ENCODE measurements at places on chromosomes 12 and 14.

DNA sequence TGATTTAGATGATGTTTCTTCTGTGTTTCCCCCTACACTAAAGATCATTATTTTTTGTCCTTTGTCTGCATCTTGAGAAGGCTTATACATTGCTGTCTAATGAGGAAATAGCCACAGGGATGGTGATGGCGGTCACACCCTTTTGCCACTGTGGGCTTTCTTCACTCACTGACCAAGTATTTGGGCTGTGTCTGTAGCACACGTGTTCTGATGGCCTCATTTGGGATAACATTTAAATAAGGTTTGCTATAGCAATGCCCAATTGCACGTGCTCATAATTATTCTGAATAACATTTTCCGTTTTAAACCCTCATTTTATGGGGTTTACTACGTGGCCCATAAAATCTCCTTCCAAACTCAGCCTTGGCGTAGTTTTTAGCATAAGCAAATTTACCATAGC, 230.3 kb upstream of the PRICKLE1 start:
- no peak for DNase-seq

GRCh38 chr12:131860472-131861260, 32.5 kb downstream of the MMP17 start:
- no peak for DNase-seq

- no peak for DNase-seq
Measured at GRCh38 chr12:90410962-90411361, 544.0 kb downstream of the CCER1 start.

DNA sequence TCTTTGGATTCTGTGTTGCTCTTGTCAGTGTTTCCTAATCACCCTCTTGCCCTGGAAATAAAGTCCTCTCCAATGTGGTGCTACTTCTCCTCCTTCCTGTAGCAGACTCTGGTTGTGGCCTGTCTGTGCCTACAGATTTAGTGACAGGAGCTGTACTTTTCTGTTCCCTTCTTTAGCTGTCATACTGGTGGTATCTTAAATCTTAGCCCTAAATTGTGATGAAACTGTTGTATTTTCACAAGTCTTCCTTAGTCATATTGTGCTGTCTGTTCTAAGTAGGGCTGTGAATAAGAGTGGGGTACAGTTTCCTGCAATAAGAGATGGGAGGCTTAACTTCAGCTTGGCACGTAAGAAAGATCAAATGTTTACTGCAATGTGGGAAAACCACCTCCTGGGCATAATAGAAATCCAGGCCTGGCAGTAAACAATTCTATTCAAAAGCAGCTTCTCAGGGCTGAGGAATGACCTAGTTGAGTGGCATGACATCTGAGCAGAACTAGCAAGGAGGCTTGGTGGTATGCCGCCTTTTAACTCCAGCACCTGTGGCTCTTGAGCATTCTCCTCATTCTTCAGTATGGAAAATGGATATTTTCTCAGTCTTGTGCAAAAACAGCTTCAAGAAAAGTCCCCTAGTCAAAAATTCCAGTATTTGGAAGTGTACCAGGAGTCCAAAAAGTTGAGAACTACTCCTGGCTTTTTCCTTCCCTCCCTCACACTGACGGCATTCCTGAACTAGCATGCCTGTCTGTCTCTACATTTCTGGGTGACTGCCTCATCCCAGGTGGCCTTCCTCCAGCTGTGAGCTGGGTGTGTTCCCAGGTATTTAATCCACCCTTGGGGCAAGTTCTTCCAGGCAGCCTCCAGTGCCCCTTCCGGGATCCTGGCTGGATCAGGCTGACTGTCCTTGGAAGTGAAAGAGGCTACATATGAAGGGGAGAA, 19.5 kb downstream of the ANO6 start:
- no peak for DNase-seq

- DNase-seq, result no peak
Measured at GRCh38 chr12:63869656-63870055, 25.2 kb downstream of the SRGAP1 start.

DNA sequence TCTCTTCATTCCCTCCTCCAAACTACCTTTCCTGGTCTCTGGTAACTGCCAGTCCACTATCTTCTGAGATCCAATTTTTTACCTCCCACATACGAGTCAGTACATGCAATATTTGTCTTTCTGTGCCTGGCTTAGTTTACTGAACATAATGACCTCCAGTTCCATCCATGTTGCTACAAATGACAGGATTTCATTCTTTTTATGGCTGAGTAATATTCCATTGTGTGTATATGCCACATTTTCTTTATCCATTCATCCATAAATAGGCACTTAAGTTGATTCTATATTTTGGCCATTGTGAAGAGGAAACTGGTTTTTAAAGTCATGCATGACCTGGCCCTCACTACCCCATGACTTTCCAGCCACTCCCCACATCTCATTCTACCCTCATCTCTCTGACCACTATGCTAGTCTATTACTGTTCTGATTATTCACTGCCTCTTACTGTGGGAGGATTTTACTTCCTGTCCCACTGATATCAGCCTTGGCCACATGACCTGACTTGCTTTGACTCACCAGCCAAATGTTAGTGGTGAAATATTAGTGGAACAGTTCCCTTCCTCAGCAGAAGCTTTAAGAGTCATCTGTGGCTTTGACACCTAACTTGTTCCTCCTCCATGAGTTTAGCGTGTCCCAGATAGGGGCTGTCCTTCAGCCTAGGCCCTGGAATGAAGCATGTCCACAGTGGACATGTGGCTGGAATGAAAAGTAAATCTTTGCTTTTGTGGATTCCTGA, 52.2 kb downstream of the GOLGA5 start:
- peak; percentile 62 for DNase-seq

- DNase-seq, result no peak
Measured at GRCh38 chr14:102544747-102545460, 35.3 kb upstream of the ANKRD9 start.

GRCh38 chr12:54131641-54132280, 57.0 kb downstream of the SMUG1 start:
- no peak for DNase-seq

DNA sequence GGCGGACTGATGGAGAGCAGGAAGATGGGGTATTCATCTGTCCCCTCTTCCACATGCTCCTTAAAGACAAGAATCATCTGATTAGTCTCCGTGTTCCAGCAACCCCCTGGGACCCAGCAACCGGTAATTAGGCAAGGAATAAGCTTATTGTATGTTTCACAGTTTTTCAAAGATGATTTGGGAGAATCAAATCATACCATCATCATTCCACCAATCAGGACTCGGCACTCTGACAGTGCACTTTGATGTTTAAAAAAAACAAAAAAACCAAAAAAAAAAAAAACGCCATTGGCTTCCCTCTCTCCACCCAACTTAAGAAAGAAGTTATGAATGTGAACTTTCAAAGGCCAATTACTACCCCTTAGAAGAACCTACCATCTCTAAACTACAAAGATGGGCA, 1.3 kb upstream of the DYNC1H1 start:
- DNase-seq, result no peak

- no peak for DNase-seq
Measured at GRCh38 chr14:64998455-64998931, 11.8 kb downstream of the FNTB start.

GRCh38 chr12:95763809-95764253, 26.7 kb downstream of the NTN4 start:
- no peak for DNase-seq

GRCh38 chr12:104282109-104282508, 21.4 kb upstream of the EID3 start:
- DNase-seq, result no peak

- DNase-seq, result no peak
Measured at GRCh38 chr14:51335961-51336723, 96.1 kb downstream of the TMX1 start.

DNA sequence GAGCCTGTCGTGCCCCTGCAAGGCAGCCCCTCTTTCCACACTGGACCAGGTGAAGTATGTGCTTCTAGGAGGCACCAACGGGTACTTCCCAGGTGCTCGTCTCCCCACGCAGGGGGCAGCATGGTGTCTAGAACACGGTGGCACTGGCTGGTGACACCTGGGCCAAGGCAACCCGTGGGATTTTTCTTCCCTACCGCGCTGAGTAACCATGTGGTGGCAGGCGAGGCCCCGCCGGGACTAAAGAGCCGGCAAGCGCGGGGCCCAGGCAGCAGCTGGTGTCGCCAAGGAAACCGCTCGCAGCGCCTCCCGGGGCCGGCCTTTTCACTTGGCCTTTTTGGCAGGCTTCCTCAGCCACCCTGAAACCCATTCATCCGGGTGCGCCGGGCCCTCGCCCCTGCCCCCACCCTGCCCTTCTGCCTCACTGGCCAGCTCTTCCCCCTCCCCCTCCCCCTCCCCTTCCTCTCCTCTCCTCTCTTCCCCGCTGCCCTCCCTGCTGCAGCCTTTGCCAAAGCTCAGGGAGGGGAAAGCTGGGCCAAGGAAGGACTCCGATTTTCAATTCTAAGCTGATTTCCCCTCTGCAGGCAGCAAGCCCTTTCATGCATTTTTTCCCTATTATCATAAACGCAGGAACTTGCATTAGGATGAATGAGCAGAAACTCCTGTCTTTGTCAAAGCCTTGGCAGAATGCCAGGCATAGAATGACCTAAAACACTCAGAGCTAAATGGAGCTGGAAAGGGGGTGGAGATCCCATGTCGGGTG, 81.2 kb downstream of the IRF2BPL start:
- peak; percentile 56 for DNase-seq

GRCh38 chr14:90892970-90893369, 76.7 kb upstream of the TTC7B start:
- no peak for DNase-seq

GRCh38 chr14:104048758-104049507, 36.6 kb upstream of the ASPG start:
- no peak for DNase-seq

DNA sequence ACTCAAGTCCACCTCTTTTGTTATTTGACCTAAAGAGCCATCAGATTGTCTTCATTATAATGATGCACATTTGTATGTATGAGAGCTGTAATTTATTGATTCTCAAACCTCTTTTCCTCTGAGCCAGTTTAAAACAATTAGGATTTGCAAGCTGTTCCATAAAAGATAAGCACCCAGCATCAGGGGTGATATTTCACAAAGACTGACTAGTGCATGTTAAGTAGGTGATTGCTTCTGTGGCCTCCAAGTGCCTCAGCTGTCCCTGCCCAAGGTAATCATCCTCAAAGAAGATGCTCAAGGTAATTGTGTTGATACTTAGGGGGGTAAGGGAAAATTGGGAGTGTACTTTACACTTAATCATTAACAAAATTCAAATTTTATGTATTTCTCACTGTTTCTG, 18.2 kb downstream of the CEP128 start:
- no peak for DNase-seq

DNA sequence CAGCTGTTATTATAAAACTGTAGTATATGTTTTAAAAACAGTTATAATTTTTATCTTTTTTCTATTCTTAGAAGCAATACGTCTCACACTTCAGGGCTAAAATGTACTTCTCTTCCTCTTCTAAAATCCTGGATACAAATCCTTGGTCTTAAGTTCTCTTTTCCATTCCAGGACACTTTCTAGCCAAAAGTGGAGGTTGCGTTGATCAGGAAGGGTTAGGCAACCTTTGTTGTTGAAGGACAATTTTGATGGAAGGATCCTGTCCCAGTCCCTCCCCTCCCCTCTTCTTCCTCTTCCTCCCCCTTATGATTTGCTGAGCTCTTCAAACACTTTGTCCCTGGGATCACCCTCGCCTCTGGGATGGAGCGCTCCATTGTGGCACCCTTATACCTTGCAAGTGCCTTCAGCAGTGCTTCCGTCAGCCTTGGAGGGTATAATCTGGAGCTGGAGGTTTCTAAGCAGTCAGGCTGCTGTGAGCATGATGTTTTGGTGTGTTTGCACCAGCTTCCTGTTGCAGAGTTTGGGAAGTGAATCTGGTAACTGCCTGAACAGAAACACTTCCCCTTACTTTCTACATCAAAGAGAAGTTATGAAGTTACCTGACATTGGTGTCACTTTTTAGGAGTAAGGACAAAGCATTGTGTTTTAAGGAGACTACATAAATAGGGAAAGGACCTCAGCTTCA, 87.4 kb upstream of the SLC38A2 start:
- DNase-seq, result no peak

DNA sequence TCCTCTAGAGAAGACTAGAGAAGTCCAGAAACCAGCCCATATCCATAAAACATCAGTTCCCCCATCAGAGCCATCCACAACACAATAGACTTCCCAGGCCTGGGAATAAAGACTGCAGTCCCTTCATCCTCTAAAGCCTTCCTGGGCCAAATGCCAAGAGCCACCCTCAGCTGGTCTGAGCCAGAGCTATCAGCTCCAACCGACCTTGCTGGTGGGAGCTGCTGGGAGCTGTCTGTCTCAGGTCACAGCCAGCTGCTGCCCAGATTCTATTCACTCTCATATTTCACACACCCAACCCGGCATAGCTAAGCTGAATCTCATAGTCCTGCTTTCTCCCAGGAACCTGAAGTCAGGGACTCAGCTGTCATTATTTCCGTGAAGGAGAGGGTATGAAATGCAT, 10.9 kb upstream of the TFCP2 start:
- no peak for DNase-seq

- no peak for DNase-seq
Measured at GRCh38 chr12:45913631-45914030, 76.7 kb downstream of the SCAF11 start.

DNA sequence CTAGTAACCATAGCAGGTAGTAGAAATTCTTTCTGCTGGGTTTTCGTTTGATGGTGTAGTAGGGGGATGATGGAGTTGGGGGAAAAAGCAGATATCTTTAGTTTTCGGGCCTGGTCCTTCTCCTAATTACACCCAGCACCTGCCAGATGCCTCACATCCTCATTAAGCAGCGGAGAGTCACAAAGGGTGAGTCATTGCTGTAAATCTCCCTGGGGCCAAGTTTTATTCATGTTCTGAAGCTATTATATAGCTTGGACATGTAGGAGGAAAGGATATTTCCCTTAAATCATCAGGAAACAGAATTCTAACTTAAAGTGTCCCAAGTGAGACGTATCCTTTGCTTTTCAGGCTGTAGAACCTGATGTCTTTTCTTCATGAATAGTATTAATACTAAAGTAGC, 4.9 kb upstream of the NECAP1 start:
- DNase-seq, result no peak

DNA sequence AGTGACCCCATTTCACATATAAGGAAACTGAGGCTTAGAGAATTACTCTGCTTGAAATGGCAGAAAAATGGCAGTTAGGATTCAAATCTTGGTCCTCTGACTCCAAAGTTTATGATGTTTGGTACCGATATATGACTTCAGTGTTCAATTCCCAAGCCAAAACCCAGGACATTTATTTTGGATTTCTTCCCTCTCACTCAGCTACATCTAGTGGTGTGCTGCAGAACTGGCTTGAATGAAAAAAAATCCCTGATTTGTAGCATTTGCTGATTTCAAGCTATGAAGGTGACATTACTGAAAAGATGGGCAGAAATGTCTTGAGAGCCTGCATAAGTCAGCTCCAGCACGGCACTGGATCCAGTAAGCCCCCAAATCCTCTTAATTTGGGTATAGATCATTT, 106.4 kb downstream of the EFCAB11 start:
- DNase-seq, result no peak

GRCh38 chr12:85621041-85621440, 215.2 kb downstream of the RASSF9 start:
- DNase-seq, result no peak

DNA sequence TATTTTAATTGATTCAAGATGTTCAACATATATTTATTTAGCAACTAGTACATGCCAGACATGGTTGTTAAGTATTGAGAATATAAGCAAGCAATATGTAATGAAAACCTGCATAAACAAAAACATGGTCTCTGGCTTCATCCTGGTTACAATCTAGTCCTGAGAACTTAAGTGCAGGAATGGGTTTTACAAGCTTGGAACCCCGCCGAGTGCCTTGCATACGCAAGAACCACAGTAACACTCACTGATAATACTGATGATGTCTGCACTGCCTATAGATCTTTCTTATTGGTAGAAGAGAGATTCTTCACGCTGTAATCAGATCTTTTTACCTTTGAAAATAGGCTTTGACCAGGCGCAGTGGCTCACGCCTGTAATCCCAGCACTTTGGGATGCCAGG, 22.9 kb upstream of the CALM1 start:
- DNase-seq, result no peak
